Left ventricle myocardium superior (tissue), 1 donor: ENCODE measurements at places on chromosomes 7 and 10. TPM values are rescaled to one million over a fixed set of nuclear protein-coding genes. Genes with fewer than 3 reads are reported as not detected.

DNA sequence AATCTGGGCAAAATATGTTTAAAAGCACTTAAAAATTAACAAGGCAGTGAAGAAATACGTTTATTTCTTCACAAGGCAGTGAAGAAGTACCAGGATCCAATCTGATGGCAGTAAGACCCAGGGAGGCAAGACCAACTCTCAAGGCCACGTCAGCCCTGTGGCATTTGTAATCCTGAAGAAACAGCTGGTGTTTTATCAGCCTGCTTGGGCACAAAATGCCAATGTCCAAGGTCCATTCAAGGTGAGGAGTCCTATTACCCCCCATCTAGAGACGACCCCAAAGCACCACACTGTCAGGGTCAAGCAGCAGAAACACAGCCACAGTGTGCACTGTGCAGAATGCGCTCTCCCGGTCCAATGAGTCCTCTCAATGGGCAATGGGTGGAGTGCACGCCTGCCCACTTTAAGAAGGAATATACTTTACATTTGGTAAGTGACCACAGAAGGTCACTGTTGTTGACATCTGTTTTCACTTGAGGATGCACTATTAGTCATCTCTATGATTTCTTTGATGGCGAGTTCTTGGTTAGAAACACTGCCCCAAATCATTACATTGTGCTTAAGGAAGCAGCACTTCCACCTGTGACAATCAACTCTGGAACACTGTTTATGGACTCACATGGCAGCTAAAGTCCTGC, 12.8 kb downstream of the CPXM2 start:
- DNase-seq, result no peak

GRCh38 chr7:29342761-29343160, 148.2 kb downstream of the CHN2 start:
- no peak for DNase-seq

- DNase-seq, result no peak
These were observed 144.1 kb upstream of the KCNMA1 start for GRCh38 chr10:77781451-77782327.

DNA sequence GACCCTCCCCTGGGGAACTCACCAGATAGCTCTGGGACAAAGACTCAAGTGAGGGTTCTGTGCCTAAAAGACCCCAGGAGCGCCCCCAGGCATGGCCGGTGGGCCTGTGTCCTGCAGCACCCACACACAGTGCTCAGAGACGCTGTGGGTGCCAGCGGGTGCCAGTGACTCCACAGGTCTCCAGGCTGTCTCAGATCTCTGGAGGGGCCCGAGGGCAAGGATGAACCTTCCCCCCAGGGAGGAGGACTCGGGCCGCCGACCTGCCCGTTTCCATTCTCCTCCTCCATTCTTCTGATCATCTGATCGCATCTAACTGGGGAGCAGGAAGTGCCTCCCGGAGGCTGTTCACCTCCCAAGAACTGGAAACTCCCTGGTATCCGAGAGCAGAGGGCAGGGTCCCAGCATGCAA, 980 bp downstream of the ADAM8 start:
- no peak for DNase-seq

DNA sequence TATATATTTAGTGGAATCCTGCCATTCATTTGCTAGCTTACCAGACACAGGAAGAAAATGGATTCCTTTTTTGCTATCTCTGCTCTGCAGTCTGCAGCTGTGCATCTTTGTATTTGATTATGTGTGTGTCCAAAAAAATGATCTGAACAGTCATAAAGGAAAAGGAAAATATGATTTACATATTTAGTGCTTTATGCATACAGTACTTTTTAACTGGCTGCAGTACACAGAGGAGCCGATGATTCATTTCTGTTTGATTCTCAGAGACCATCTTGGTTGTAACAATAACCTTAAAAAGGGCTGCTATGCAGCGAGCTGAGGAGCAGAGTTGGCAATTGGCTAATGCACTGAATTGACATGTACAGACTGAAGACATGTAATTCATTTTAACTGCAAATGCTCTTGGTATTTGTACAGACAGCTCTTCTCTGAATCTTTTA, 151.3 kb upstream of the FZD1 start:
- no peak for DNase-seq

Gene SLC35G1
- total RNA-seq, result 2.7 TPM
